ENCODE measurements at places on chromosomes 3 and 15. TPM values are rescaled to one million over a fixed set of nuclear protein-coding genes. Genes with fewer than 3 reads are reported as not detected.

Gene A4GNT
- not detected for total RNA-seq

- DNase-seq: peak; percentile 85
Measured at GRCh38 chr3:123459862-123460261, 11.0 kb upstream of the ADCY5 start.

DNA sequence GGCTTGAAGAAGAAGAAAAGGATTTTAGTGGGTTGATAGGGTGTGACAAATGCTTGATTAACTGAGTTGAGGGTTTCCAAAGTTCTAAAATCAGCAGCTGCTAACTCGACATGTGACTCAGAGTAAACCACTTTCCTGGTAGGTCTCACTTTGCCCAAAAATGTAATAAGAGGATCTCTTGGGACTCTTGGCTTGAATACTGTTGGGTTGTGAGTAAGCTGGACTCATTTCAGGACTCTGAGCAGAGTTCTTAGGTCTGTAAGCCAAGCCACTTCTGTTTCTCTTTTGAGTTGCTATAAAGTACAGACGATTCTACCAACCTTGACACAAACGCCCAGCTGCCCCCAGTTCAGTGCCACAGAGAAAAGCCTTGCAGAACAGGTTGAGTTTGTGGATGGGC lies 241.1 kb downstream of the ZNF621 start:
- no peak for DNase-seq

DNA sequence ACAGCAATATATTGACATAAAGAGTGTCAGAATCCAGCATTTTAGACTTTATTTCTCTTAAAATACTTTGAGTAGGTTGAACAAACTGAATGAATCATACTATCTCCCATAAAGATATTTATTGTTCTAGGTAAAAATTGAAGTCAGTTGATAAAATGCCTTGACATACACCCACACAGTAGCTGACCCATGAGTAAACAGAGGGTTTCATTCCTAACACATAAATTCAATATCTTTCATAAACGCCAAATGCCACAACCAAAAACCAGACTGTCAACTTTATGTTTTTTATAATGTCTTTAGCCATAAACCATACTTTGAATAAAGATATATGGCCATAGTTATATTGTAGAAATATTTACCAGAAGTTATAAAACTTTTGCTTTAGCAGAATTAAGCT lies 742.4 kb downstream of the NAALADL2 start:
- no peak for DNase-seq

Data from G401 (cell line).